Activated CD4-positive, alpha-beta T cell treated with anti-CD3 and anti-CD28 coated beads for 48 hours (primary cell): ENCODE measurements at places on chromosomes 4 and X.

DNA sequence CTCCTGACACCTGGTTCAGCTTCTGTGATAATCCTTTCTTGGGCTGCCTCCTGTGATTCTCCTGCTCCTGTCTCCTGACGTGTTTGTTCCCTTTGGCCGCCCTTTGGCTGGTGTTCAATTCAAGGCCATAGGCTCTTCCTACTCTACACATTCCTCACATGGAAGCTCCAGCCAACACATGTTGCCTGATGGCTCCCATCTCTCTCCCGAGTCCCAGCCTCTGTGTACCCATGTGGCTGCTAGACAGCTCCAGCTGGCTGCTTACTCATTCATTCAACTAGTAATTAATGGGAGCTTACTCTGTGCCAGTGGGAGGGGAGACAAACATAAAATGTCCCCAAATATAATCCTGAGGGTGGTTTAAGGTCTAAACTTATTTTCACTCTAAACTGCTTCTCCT is 9.2 kb upstream of the MED28 start:
- no peak for DNase-seq

- no peak for DNase-seq
Observed at GRCh38 chr4:77650787-77651186, 45.2 kb downstream of the CXCL13 start.

DNA sequence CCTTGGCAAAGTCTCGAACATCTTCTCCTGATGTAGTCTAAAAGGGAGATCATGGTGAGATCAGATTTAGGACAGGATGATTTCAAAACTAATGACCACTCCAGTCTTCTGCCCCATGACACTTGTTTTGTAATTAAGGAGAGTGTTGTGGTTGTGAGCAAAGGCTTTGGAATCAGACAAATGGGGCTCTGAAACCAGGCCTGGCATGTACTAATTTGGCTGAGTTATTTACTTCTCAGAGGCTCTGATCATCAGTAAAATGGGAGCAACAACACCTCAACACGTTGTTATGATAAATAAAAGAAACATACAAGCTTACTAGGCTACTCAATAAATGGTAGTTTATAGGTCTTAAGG is 106.9 kb upstream of the FTHL17 start:
- DNase-seq, result no peak

DNA sequence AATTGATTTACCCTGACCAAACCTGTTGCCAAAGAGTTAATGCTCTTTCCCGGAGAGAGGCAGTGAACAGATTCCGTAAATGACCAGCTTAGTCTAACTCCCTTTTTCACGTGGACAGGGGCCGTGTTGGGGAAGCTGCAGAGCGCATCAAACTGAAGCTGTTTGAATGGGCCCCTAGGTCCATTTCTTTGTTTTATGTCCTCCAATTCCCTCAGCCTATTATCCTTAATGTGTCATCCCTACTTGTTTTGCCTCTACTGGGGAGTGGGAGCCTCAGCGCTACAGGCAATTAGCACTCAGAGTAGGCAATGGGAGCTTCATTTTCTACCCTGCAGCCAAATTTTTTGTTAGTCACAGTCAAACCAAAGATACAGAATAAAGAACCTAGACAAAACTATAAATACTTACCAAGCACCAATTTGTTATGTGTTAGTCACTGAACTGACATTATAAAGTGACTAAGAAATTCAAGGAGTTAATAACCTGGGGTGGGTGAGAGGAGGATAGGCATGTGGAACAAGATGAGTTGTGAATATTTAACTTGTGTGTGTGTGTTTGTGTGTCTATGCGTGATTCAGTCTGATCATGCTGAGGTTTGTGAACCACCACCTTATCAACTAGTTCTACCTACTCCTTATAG is 417.4 kb downstream of the PACRGL start:
- DNase-seq, result no peak

GRCh38 chrX:3680459-3680858 is 33.0 kb downstream of the PRKX start:
- DNase-seq, result no peak

DNA sequence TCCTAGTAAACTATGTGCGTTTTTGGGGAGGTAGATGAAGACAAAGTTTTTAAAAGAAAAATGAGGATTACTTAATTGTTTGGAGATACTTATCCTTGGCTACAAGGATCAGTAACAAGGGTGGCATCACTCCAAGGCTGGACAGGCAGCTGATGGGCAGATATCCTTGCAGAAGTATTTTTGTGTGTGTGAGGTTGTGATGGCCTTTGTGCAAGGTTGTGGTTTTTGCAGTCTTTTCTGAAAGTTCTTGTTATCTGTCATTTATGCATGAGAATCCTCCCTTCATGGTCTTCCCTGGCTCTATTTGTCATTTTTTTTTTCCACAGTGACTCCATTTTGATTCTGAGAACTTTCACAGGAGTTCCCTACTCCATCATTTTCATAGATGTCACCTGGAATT is 96.0 kb upstream of the C1GALT1C1 start:
- DNase-seq, result no peak

GRCh38 chr4:149766135-149766534 is 49.5 kb downstream of the IQCM start:
- no peak for DNase-seq

DNA sequence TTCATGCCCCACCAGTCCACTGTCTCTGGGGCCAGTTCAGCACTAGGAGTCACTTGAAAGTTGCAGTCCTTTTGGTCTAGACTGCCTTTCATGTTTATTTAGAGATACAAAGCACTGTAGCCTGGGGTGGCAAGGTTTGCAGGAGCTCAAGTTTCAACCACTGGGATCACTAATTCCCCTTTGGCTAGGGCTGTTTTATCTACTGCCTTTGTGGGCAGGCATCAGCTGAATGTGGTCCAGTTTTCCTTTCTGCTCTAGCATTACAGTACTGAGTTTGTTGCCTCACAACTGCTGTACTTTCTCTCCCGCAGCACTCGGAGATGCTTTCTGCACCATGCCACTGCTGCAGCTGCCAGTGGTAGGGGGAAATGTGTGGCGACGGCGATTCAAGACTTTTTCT is 222.3 kb upstream of the HDX start:
- no peak for DNase-seq

GRCh38 chr4:53863736-53864365 is 200.6 kb downstream of the CHIC2 start:
- DNase-seq, result no peak

GRCh38 chrX:86023811-86024210 is 23.5 kb downstream of the CHM start:
- no peak for DNase-seq

GRCh38 chr4:150136036-150136435 is 57.8 kb downstream of the DCLK2 start:
- DNase-seq, result no peak

- DNase-seq, result no peak
Observed at GRCh38 chrX:132876523-132877338, 81.7 kb downstream of the HS6ST2 start.

DNA sequence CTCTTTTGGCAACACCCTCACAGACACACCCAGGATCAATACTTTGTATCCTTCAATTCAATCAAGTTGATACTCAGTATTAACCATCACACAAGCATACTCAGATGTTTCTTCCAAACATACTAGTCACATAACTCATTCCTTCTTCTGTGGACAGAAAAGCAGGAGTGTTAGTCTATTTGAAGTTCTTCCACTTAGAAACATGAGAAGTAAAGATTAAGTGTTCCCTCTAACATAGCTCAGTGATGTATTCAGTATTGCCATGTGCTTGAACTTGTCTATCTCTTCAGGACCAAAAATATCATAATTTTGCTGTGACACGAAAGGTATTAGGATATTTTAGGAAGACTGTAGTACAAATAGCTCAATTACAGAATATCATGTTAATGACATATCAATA is 25.8 kb upstream of the MAGED1 start:
- DNase-seq, result no peak

- DNase-seq, result no peak
Observed at GRCh38 chr4:650951-651883, 22.9 kb downstream of the ATP5ME start.

GRCh38 chrX:24207826-24208225 is 58.3 kb downstream of the ZFX start:
- DNase-seq, result no peak

DNA sequence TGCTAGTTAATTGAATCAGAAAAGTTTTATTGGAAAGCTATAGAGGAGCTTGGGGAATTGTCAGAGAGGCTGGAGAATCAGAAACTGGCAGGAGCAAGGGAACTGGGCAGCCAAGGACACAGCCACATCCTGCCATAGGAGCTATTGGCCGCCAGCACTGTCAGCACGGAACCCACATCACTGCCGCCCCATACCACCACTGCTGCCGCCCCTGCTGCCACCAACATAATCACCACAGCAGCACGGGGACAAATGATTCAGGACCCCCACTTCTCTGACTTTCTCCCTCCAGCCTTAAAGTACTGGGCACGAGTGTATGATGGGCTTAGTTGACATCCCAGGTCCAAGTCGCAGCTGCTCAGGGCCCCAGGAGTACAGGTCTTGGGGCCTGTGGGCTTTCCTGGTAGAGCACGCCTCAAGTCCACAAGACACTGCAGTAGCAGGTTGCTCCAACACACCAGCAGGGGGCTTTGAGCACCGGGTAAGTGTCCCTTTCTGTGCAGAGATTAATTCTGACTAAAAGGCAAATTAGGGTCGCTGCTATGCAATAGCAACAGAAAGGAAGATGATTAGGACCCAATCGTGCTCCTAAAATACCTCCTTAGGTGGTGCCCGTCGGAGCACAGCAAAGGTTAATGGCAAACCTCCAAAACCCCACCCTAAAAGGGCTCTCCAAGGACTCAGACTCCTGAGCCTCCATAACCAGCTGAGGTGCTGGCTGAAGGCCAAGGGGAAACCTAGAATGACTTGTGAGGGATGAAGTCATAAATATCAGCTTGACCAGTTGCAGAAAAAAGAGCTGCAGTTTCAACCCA is 6.9 kb downstream of the PJA1 start:
- peak; percentile 41 for DNase-seq

- no peak for DNase-seq
Observed at GRCh38 chrX:37541991-37542390, 29.5 kb upstream of the LANCL3 start.

DNA sequence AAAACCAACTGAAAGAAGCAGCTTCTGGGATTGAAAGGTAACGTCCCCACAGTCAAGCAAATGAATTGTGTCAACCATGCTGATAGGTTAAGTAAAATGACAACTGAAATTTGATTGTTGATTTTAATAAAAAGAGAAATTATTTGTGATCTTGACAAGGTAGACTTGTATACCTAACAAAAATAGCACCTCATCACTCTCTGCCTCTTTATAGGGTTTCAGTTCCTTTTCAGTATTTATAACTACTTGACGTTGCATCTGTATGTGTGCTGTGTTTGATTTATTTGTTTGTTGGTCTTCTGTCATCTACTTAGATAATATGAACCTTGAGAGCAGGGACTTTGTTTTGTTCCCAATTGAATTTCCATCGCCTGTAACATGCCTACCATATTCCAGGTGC is 7.9 kb upstream of the PPP3CA start:
- no peak for DNase-seq

DNA sequence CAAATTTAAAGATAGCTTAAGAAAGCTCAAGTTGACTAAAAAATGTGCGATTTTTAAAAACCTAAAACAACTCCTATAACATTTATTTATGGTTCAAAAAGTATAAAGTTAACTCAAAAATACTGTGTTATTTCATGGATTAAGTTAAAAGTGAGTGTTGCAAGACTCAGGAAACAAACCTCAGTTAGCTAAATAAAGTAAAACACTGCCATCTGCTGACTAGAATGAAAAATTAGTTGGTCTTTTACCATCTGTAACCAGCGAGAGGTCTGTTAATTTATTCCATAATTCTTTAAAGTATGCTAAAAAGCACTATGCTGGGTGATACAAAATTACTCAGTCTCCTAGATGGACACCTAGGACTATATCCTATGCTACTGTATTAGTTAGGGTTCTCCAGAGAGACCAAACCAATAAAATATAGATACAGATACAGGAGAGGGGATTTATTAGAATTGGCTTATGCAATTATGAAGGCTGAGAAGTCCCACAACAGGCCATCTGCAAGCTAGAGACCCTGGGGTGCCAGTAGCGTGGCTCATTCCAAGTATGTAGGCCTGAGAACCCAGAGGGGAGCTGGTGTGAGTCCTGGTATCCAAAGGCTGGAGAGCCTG is 4.9 kb upstream of the WDFY3 start:
- DNase-seq, result no peak

DNA sequence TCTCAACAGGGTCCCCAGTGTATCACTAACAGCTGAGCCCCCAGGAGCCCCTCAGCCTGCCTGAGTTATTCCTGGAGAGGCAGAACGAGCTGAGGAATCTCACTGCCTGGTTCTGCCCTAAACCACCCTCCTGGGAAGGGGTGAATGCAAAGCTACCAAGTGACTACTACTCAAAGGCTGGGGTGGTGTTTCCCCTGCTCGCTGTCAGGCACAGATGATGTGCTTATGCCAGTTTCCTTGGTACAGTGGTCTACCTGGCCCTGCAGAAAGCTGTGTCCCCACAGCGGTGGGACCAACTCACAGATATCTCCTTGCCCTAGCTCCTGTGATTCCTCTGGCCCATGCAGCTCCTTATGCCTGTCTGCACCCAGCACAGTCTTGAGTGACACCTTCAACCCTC is 35.4 kb upstream of the ASMTL start:
- DNase-seq, result no peak

GRCh38 chr4:137310593-137311490 is 221.5 kb downstream of the PCDH18 start:
- no peak for DNase-seq

GRCh38 chr4:125169192-125169591 is 145.6 kb upstream of the FAT4 start:
- DNase-seq, result no peak

- no peak for DNase-seq
Observed at GRCh38 chrX:15356444-15356843, 21.1 kb upstream of the PIGA start.

DNA sequence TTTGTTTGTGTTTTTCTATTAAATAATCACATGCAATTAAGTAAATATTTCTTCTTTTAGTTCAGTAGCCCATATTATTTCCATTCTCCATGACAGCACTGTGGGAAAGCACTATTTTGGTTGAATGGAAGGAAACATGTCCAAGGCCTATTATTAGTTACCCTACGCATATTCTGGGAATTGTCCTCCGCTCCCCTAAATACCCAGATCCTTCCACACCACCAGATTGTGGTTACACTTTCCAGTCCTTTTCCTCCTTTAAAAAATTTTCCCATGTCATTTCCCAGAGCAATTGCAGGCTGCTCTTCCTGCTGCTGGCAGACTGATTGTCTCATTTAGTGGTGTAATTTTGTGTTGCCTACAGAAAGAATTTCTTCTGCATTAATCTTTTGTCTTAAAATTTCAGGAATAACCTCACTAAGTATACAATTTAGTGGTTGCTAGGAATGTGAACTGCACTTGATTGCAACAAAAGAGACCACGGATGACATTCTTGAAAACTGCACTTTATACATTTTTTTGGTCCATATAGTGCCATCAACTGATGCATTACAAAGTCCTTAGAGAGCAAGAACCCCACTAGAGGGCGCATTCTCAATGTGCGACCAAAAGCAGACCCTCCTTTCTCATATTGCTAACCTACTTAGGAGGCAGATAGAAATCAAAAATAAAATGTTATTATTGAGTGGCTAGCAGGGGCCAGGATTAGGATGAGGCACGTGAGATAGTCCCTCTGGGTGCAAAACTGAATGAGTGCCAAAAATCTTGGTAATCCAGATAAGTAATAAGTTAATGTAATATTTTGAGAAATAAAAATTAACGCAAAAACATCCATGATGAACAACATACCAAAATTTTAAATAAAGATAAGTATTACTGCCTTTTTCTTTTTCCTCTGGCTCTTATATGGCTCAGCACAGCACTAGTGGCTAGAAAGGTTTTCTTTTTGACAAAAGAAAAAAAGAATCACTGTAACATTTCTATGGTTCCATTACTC is 98.8 kb upstream of the IQCM start:
- DNase-seq, result peak; percentile 49

GRCh38 chr4:88215351-88215750 is 56.9 kb upstream of the ABCG2 start:
- no peak for DNase-seq

GRCh38 chr4:86403575-86403974 is 43.7 kb upstream of the MAPK10 start:
- DNase-seq, result no peak
